Epithelial cell of esophagus (primary cell): ENCODE measurements at places on chromosomes 1 and 21.

DNA sequence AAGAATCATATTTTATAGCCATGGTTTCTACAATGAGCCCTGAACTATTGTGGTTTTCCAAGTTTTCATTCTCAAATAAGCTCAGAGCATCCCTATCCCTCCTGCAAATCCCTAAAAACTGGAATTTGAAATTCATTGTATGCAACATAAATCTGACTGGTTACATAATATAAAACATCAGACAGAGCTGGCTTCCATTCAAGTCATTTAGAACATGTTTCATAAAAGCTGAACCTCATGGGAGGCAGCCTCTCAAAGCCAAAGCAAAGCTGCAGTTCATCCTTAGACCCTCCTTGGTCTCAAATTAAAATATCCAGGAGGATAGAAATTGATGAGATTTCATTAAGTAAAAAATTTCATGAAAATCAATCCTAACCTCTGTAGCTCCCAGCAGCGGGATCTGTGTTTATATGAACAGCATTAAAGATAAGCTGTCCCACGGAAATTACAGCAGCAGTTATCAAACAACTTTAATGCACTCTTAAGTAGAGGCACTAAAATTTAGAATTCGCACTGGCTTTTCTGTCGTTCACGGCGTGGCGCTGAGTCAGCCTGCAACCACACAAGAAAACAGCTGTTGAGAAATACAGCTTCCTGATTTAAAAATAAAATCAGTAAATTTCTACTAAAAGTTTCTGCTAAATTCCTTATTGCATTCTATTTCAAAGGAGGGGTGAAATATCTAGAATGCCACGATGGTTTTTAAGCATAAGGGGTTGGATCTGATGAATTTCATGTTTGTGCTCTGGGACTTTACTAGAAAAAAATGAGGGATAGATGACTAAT lies 99.9 kb upstream of the TIAM1 start:
- DNase-seq: no peak

DNA sequence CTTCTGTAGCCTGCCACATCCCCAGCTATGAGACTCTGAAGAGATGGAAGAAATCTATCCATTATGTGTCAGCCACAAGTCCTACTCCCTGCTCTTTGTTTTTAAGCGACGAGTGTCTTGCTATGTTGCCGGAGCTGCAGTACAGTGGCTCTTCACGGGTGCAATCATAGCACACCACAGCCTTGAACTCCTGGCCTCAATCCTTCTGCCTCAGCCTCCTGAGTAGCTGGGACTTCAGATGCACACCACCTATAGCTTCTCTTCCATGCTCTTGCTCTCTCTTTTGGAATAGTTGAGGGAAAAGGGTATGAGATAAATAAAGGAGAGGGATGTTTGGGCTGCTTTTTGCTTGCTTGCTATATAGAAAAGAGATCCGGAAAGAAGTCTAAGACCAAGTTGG lies 1.6 kb downstream of the TUFT1 start:
- no peak for DNase-seq

DNA sequence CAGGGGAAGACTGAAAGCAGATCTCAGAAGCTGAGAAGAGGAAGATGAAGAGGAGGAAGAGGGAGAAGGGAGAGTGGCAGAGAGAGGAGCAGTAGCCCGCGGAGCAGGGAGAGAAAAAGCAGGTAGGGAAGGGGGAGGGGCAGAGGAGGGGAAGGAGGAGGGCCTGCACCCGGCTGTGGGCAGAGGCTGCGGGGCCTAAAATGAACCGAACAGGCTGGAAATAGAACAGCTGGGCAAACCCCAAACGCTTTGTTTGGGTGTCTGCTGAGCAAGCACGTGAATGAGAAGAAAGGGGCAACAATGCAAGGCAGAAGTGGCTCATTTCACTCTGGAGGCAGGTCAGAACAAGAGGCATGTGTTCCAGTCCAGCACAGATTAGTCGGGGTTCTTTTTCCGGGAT lies 33.5 kb downstream of the KCNC4 start:
- DNase-seq: peak; percentile 72

GRCh38 chr21:42433946-42434551 lies 30.3 kb downstream of the UBASH3A start:
- DNase-seq: peak; percentile 80

- peak; percentile 39 for DNase-seq
Observed at GRCh38 chr1:38923607-38924006, 18.0 kb downstream of the RHBDL2 start.

- DNase-seq: peak; percentile 41
Observed at GRCh38 chr1:50940291-50940690, 19.8 kb downstream of the FAF1 start.

GRCh38 chr21:46068516-46069079 lies 29.3 kb upstream of the COL6A2 start:
- no peak for DNase-seq

- DNase-seq: peak; percentile 33
Observed at GRCh38 chr1:247367786-247368422, 36.2 kb upstream of the ZNF496 start.

- DNase-seq: no peak
Observed at GRCh38 chr1:223097713-223098112, 45.3 kb downstream of the TLR5 start.
